ENCODE measurements at places on chromosomes 16 and 17. TPM values are rescaled to one million over a fixed set of nuclear protein-coding genes. Genes with fewer than 3 reads are reported as not detected.

GRCh38 chr17:82370471-82371332, 863 bp upstream of the UTS2R start:
- H3K27me3 ChIP-seq = peaks cover 49% of the 10 kb centered on the region
- DNase-seq = no peak
- no peak overlapping the region for H3K27ac ChIP-seq
- H3K4me3 ChIP-seq = peak overlapping the region; percentile 53
- H3K36me3 ChIP-seq = no peaks in the 10 kb centered on the region

DNA sequence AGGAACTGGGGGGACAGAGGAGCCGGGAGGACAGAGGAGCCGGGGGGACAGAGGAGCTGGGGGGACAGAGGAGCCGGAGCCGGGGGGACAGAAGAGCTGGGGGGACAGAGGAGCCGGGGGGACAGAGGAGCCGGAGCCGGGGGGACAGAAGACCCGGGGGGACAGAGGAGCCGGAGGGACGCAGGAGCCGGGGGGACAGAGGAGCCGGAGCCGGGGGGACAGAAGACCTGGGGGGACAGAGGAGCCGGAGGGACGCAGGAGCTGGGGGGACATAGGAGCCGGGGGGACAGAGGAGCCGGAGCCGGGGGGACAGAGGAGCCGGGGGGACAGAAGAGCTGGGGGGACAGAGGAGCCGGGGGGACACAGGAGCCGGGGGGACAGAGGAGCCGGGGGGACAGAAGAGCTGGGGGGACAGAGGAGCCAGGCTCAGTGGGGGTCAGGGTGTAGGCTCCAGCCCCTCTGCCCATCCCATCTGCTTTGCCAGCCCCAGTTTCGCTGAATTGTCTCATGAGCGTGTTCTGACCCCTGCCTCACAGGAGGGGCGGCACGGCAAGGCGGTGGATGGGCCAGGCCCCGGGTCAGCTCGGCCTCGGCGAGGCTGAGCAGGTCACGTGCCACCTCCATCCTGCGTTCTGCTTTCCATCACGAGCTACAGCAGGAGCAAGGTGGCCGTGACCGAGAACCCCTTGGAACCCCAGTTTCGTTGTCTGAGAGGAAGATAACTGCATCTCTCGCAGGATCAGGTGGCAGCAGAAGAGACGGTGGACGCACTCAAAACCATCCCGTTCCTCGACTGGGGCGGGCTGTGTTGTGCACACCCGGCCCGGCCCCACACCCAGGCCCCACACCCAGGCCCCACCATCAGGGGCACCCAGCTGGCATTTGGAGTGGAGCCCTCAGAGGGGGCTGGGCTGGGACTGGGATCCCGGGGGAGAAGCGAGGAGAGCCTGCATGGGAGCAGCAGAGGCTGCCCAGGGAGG, 26.1 kb upstream of the CBFA2T3 start:
- H3K4me3 ChIP-seq = no peak overlapping the region
- no peak for DNase-seq
- H3K27ac ChIP-seq = no peak overlapping the region
- H3K4me1 ChIP-seq = peaks cover 15% of the 10 kb centered on the region

Gene DPEP2NB
- not detected for total RNA-seq

Gene FBXO39
- total RNA-seq = not detected

Gene PRSS36
- 0.74 TPM for total RNA-seq

GRCh38 chr17:5014357-5014756, 16.6 kb downstream of the KIF1C start:
- peaks cover 7% of the 10 kb centered on the region for H3K4me1 ChIP-seq
- DNase-seq = no peak
- no peaks in the 10 kb centered on the region for H3K27me3 ChIP-seq
- H3K27ac ChIP-seq = no peak overlapping the region

- no peak for DNase-seq
- no peaks in the 10 kb centered on the region for H3K27me3 ChIP-seq
- H3K4me3 ChIP-seq = no peak overlapping the region
- H3K27ac ChIP-seq = no peak overlapping the region
- H3K4me1 ChIP-seq = peaks cover 24% of the 10 kb centered on the region
Observed at GRCh38 chr17:29434550-29434949, 44.4 kb downstream of the TAOK1 start.

GRCh38 chr17:45246861-45247428, 14.9 kb downstream of the SPATA32 start:
- H3K27ac ChIP-seq = peak overlapping the region; percentile 91
- DNase-seq = no peak
- no peaks in the 10 kb centered on the region for H3K27me3 ChIP-seq

Gene KRTAP4-6
- not detected for total RNA-seq

Measured in activated naive CD8-positive, alpha-beta T cell treated with anti-CD3 and anti-CD28 coated beads for 36 hours (primary cell).